ENCODE measurements at places on chromosomes 13 and 19. TPM values are rescaled to one million over a fixed set of nuclear protein-coding genes. Genes with fewer than 3 reads are reported as not detected.

DNA sequence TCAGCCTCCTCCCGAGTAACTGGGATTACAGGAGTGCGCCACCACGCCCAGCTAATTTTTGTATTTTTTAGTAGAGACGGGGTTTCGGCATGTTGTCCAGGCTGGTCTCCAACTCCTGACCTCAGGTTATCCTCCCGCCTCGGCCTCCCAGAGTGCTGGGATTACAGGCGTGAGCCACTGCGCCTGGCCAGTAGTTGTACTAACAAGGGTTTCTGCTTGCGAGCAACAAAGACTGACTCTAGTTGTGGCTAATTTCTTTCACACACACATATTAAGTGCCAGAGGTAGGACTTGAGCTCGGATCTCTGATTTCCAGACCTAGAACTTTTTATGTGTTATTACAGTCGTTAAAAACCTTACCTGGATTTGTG lies 635 bp upstream of the PCCA start:
- peaks cover 5% of the 10 kb centered on the region for H3K4me1 ChIP-seq
- no peaks in the 10 kb centered on the region for H3K27me3 ChIP-seq
- peak overlapping the region; percentile 87 for H3K4me3 ChIP-seq
- H3K36me3 ChIP-seq, result no peaks in the 10 kb centered on the region

- no peaks in the 10 kb centered on the region for H3K36me3 ChIP-seq
- H3K27ac ChIP-seq, result no peak overlapping the region
- H3K4me1 ChIP-seq, result no peaks in the 10 kb centered on the region
- H3K4me3 ChIP-seq, result no peak overlapping the region
These were observed 8.8 kb downstream of the PPP2R1A start for GRCh38 chr19:52198678-52199077.

- DNase-seq, result no peak
- no peak overlapping the region for H3K4me3 ChIP-seq
- H3K27ac ChIP-seq, result no peak overlapping the region
- H3K36me3 ChIP-seq, result no peaks in the 10 kb centered on the region
- H3K27me3 ChIP-seq, result no peaks in the 10 kb centered on the region
- H3K4me1 ChIP-seq, result no peaks in the 10 kb centered on the region
These were observed 39.2 kb downstream of the FLT1 start for GRCh38 chr13:28455580-28456194.

DNA sequence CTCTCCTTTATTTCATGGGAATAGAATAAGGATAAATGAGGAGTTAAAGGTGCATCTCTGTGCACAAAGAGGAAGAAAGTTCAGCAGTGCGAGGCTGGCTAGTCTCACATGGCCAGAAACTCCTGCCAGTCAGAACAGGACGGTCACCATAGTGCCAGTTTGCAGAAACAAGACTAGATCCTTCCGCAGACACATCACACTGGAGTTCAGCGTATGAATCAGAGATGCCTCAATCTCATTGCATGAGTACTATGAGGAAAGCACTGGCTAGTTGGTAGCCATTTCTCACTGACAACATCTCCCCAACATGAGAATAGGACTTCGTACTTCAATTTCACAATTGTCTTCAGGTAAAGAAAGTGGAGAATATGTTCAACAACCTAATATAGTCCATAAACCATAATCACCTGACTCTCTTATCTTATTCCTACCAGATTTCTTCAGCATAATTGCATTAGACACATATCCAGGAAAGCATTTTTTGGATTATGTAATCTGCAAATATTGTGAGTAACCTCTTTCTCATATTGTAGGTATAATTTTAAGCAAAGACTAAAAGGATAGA lies 34.9 kb downstream of the RXFP2 start:
- H3K4me1 ChIP-seq, result no peaks in the 10 kb centered on the region
- H3K27ac ChIP-seq, result no peak overlapping the region
- DNase-seq, result no peak
- H3K36me3 ChIP-seq, result no peaks in the 10 kb centered on the region

GRCh38 chr13:57558051-57558467 lies 73.5 kb upstream of the PCDH17 start:
- no peaks in the 10 kb centered on the region for H3K36me3 ChIP-seq
- no peaks in the 10 kb centered on the region for H3K4me1 ChIP-seq
- H3K27me3 ChIP-seq, result no peaks in the 10 kb centered on the region
- H3K4me3 ChIP-seq, result no peak overlapping the region
- no peak overlapping the region for H3K27ac ChIP-seq

- DNase-seq, result no peak
- H3K4me3 ChIP-seq, result no peak overlapping the region
- no peak overlapping the region for H3K27ac ChIP-seq
- H3K4me1 ChIP-seq, result no peaks in the 10 kb centered on the region
- no peaks in the 10 kb centered on the region for H3K27me3 ChIP-seq
These were observed 34.1 kb downstream of the INSR start for GRCh38 chr19:7260161-7260560.

DNA sequence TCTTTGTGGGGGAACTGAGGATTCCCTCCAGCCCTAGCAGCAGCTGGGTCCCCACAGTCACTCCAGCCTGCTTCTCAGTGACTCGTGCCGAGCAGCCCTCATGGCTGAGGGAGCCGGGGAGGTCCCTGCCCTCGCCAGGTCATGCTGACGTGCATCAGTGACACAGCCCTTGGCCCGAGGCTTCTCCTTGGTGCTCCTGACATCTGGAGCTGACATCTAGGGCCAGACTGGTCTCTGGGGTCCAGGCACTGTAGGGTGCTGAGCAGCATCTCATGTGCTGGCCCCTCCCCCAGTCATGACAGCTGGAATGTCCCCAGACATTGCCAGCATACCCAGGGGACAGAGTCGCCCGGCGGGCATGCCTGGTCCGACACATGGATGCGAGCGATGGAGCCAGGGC lies 14.4 kb downstream of the COMP start:
- H3K27me3 ChIP-seq, result no peaks in the 10 kb centered on the region
- no peak overlapping the region for H3K4me3 ChIP-seq
- no peak for DNase-seq
- H3K27ac ChIP-seq, result no peak overlapping the region
- H3K4me1 ChIP-seq, result no peaks in the 10 kb centered on the region
- no peaks in the 10 kb centered on the region for H3K36me3 ChIP-seq

- H3K4me1 ChIP-seq, result no peaks in the 10 kb centered on the region
- H3K27me3 ChIP-seq, result no peaks in the 10 kb centered on the region
- H3K27ac ChIP-seq, result no peak overlapping the region
- no peaks in the 10 kb centered on the region for H3K36me3 ChIP-seq
- DNase-seq, result no peak
- H3K4me3 ChIP-seq, result no peak overlapping the region
These were observed 788.3 kb downstream of the UQCRFS1 start for GRCh38 chr19:28424662-28425045.

DNA sequence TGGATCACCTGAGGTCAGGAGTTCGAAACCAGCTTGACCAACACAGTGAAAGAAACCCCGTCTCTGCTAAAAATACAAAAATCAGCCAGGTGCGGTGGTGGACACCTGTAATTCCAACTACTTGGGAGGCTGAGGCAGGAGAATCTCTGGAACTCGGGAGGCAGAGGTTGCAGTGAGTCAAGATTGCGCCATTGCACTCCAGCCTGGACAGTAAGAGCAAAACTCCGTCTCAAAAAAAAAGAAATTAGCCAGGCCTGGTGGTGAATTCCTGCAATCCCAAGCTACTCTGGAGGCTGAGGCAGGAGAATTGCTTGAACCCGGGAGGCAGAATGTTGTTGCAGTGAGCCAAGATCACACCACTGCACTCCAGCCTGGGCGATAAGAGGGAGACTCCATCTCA lies 12.2 kb upstream of the FBXW9 start:
- no peak overlapping the region for H3K27ac ChIP-seq
- no peak overlapping the region for H3K4me3 ChIP-seq
- no peaks in the 10 kb centered on the region for H3K4me1 ChIP-seq

DNA sequence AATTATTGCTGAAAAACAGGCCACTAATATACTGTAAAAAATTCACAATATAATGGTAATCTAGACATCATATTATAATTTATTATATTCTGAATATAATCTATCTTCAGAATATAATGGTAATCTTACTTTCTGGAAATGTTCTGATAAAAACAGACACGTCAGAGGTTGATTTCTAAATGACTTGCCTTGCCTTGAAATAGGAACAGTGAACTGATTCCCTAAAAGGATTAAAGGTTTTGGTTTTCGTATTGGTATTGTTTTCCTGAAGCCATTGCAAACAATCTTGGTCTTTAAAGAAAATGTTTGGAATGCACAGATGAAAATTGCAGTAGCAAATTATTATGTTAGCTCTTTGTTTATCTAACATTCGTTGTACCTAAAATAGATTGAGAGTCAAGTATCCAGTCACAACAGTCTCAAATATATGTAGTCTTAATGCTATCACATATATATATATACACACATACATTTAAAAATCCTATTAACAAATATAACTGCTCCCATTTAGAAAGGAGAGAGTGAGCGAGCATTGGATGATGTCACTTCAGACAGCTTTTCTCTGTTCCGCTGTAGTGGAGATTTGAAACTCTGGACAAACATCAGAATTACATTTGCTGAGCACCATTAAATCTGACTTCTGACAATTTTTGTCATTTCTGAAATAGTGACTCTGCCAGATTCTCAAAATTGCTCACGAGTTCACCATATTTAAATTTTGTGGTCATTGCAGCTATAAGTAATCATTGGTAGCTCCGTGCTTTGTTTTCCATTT lies 1.7 kb downstream of the ITM2B start:
- H3K4me1 ChIP-seq, result peaks cover 53% of the 10 kb centered on the region
- H3K36me3 ChIP-seq, result no peaks in the 10 kb centered on the region
- no peak for DNase-seq
- H3K27me3 ChIP-seq, result no peaks in the 10 kb centered on the region
- peak overlapping the region; percentile 95 for H3K4me3 ChIP-seq

DNA sequence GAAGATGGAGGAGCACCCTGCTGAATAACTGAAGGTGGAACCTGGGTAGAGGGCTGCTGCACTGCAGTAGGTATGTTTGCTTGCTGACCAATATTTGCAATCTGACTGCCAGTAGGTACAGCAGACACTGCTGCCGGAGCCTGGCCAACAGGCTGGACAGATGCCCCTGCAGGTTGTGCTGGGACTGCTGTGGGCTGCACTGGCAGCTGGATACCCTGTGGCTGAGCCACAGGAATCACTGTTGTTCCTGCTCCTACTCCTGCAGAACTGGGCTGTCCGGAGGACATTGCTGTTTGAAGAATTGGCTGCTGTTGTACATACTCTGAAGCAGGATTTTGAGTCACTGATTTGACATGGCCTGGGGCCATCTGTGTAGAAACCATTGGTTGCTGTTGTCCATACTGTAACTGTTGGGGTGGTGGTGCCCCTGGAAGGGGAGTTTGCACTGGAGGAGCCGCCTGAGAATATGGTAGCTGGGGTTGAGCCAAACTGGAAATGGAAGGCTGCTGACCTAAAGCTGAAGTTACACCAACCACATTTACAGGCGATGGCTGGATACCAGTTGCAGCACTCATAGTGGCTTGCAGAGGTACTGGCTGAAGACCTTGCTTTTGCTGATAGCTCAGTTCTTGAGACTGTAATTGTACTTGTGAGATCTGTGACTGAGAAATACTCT lies 2.2 kb downstream of the TSC22D1 start:
- no peak overlapping the region for H3K4me3 ChIP-seq
- no peaks in the 10 kb centered on the region for H3K36me3 ChIP-seq
- DNase-seq, result no peak
- no peak overlapping the region for H3K27ac ChIP-seq
- H3K4me1 ChIP-seq, result peaks cover 34% of the 10 kb centered on the region

DNA sequence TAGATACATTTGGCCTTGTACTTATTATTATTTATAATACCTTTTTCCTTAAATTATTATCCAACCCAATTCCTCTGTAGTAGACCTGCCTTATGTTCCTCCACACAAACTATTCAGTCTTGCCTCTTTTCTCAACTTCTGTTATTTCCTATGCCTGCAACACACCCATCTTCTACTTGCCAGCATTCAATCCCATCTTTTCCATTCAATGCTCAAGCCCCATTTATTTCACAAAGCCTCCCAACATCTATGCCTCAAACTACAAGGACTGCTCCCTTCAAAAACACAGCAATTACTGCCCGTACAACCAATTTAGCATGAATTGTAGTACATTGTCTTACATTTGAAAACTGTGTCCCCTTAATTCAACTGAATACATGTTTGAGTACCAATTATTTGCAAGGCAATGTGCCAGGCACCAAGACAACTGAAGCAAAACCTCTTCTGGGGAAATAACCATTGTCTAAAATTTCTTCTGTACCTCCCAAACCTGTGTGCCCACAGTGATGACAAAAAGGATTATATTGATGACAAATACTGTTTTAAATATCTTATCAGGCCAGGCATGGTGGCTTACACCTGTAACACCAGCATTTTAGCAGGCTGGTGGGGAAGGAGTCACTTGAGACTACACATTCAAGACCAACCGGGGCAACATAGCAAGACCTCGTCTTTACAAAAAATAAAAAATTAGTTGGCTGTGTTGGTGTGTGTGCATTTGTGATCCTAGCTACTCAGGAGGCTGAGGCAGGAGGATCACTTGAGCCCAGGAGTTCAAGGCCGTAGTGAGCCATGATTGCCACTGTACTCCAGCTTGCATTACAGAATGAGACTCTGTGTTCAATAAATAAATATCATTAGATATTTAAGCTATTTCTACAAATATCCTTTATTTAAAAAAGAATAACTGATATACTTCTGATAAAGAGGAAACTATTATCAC lies 35.1 kb downstream of the ELF1 start:
- peaks cover 9% of the 10 kb centered on the region for H3K36me3 ChIP-seq
- no peak overlapping the region for H3K4me3 ChIP-seq
- H3K27ac ChIP-seq, result peak overlapping the region; percentile 74

NLRP12 gene
- total RNA-seq, result 0.67 TPM

ZNF383 gene
- total RNA-seq, result 13.7 TPM

NOVA2 gene
- 0.53 TPM for total RNA-seq

ADGRE3 gene
- total RNA-seq, result not detected

SHISA7 gene
- not detected for total RNA-seq

DIRAS1 gene
- 1.4 TPM for total RNA-seq

DAND5 gene
- 2.1 TPM for total RNA-seq

C2CD4C gene
- 0.80 TPM for total RNA-seq

CD22 gene
- not detected for total RNA-seq
